MV-4-11 (cell line): ENCODE measurements at places on chromosomes 6 and 20.

DNA sequence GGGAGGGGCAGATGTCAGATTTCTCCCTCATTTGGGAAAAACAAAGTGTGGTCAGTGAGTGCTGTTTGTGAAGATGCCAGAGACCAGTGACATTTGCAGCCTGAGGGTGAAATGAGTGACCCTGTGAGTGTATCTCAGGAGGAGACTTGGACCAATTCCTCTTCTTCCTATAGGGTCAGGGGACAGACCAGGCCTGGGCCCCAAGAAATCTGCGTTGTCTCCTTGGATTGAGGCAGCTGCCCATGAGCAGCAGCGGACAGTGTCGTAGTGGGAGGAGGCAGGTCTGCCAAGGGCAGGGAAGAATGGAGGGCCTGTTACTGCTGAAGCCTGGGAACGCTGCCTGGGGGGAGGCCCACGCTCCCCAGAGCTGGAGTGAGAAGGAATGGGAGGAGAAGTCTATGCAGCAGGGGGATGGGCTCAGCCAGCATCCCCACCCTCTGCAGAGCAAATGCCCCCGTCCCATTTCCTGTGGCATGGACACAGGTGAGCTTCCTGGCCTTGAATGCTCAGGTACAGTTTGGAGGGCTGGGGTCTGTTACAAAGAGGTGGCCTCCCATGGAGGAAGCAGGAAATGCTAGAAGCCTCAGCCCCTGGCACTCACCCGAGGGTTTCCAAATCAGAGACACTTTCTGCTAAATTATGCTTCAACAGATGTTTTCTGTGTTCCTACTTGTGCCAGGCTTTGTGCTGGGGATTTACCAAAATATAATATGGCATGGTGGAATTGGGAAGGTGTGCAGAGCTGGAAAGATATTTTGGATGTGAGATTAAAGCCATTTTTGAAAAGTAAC is 29.8 kb downstream of the DAAM2 start:
- no peak for DNase-seq

DNA sequence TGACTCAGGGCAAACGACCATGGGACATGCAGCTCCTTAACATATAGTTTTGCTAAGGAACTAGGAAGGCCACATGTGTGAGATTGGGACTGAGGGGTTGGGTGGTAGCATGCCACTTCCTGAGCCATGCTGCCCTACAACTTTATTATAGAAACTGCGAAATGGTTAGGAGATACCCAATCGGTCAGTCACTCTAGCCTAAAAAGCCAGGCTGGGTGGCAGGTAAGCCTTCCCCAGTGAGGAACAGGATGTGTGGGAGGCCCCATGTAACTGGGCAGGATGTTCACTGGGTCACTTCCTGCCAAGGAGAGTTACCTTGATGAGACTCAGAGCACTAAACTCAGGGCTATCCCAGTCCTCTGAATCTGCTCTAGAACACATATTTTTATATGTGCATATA is 123.5 kb downstream of the MAP3K7 start:
- no peak for DNase-seq

- DNase-seq: no peak
These were observed 107.0 kb upstream of the BMP2 start for GRCh38 chr20:6660441-6660840.

- no peak for DNase-seq
These were observed 106.5 kb downstream of the ATP9A start for GRCh38 chr20:51661609-51662178.

DNA sequence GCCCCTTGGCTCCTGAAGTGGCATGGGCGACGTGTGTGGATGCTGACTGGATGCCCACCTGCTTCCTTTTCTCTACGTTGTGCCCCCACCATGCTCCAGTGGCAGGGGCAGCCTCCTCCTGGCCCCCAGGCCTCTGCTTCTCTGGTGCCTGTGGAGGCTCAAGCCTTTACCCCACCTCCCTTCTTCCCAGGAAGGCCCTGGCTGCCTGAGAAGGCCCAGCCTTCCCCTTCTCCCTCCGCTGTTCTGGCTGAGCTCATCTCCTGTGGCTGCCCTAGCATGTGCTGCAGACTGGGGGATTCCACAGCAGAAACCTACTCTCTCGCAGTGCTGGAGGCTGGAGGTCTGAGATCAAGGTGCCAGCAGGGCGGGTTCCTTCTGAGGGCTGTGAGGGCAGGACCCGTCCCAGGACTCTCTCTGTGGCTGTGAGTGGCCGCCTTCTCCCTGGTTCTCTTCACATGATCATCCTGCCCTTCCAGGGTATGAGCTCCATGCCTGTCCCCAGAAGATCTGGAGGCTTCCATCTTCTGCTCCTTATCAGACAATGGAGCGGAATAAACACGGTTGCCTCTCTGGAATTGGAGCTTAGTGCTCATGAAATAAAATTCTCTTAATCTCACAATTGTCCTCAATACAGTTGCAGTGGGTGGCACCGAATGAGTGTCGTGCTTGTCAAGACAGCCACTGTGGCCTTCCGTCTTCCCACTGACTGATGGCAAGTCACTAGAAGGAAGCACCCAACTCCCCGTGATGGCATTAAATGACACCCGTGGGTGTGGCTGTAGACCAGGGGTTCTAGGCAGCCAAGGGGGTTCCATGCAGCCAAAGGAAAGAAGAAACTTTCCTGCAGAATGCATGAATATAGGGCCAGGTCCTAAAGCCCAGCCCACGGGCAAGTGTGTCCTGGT is 25.1 kb downstream of the PHACTR3 start:
- DNase-seq: no peak

DNA sequence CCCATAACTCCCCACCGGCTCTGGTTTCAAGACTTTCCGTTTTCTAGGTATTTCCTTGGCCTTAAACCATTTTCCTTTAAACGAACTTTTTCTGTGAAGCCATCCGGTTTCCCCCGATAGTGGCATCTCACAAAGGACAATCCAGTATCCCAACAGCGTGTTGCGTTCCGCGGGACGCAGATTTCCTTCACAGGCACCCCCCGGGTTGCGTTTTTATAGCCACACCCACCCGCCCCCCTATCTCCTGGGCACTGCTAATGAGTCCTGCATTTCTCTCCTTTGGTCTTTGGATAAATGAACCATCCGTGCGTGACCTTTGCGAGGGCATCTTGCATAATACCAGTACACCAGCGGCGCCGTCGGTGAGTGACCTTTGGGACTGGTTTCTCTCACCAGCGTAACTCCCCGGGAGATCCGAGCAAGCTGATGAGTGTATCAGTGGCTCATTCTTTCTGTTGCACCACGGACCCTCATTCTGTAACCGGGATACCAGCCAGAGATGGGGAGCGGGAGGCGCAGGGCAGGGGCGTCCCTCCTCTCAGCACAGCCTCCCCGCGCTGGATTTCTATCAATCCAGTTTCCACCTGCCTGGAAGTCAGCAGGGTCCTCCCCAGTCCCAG is 586 bp upstream of the NQO2 start:
- peak; percentile 62 for DNase-seq

DNA sequence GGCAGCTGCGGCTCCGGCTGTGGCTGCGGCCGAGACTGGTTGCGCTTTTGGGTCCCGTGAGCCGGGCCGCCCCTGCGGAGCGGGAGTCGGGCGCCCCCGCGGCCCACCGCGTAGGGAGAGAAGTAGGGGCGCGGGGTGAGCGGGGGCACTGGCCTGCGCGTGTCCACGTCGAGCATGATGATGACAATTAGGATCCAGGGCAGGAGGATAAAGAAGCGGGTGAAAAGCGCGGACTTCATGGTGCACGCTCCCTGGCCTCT is 739 bp downstream of the B3GAT2 start:
- DNase-seq: no peak

GRCh38 chr6:21846541-21847451 is 253.2 kb downstream of the SOX4 start:
- peak; percentile 77 for DNase-seq

GRCh38 chr20:4062721-4063606 is 47.6 kb upstream of the RNF24 start:
- peak; percentile 26 for DNase-seq

DNA sequence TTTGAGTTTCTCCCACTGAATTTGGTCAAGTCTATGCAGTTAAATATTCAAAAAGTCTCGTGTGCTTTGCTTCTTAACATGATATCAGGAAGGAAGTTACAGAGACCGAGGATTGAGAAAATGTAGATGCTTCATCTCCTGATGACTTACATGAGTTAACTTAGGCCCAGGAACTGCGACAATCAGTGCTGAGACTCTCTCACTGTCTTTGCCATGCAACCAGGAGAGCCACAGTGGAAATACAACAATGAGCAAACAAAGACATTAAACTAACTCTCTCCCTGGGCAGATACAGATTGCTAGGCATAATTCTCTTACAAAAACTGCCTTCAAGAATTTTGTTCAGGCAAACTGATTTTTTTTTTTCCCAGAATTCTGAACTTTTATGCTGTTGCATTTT is 440.6 kb upstream of the EPHA7 start:
- DNase-seq: no peak

DNA sequence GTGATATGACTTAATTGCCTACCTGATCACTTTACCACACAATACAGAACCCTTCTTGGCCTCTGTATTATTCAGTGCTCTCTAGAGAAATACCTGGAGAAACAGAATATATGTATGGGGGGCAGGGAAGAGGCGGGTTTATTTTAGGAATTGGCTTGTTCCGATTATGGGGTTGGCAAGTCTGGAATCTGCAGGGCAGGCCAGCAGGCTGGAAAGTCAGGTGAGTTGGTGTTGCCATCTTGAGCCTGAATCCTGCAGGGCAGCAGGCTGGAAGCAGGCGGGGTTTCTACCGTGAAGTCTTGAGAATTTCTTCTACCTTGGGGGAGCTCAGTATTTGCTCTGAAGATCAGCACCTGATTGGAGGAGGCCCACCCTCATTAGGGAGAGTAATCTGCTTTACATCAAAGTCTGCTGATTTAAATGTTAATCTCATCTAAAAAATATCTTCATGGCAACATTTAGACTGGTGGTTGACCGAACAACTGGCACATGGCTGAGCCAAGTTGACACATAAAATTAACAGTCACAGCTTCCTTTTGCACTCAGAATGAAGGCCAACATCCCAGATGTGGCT is 193.9 kb downstream of the ZDHHC14 start:
- no peak for DNase-seq

DNA sequence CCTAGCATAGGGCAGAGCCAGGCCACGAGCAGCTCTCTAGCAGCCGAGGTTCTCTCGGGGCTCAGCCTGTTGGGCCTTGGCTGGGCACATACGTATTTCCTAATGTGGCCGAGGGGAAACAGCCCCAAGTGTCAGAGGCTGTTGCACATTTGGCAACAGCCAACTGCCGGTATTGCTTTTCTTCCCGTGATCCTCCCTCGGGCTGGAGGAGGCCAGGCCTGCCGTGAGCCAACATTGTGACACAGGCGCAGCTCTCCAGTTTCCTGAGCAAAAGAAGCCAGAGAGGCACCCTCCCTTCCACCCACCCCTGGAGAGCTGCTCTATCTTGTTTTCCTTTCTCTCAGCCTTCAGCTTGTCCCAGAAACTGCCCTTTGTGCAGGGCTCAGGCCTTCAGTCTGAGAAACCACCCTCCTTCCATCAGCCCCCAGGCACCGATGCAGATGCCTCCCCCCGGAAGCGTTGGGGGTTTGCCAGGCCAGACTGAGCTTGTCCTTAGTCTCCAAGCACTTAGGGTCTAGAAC is 5.1 kb upstream of the BPI start:
- DNase-seq: peak; percentile 95

- no peak for DNase-seq
These were observed 168.7 kb downstream of the BTBD3 start for GRCh38 chr20:12086359-12086758.

- DNase-seq: no peak
These were observed 677.3 kb upstream of the AGPAT4 start for GRCh38 chr6:161951126-161951525.

DNA sequence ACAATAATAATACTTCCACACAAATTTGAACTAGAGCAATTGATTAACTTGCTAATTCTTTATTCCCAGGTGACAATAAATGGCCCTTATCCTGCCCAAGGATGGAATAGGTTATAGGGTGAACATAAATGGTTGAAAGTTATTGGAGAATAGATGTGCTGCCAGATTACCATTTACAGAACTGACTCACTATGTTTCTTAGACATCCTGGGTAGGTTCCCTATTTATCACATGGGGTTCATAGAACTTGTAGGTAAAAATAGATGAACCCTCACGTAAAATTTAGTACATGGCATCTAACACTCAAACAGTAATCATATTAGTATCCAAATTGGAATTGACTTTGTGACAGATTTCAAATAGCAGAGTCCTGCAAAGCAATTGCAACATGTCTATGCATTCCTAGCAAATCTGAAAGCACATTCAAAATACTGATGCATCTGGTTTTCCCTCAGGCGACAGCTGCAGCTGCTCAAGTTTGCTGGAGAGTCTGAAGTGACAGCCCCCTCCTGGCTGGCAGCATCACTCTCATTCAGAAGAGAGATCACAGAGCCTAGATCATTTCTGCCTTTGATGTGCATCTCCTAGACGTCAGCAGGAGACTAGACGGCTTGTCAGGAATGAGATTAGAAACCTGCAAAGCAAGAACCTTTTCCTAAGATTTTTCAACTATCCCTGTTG is 80.2 kb upstream of the RNF217 start:
- no peak for DNase-seq
